ENCODE measurements at places on chromosomes 6 and 20. TPM values are rescaled to one million over a fixed set of nuclear protein-coding genes. Genes with fewer than 3 reads are reported as not detected.
A peak's percentile ranks its signal among the peaks of the same experiment; 100 is the strongest.

GRCh38 chr6:9810286-9810685, 604.6 kb downstream of the TFAP2A start:
- no peaks in the 10 kb centered on the region for H3K27me3 ChIP-seq
- H3K36me3 ChIP-seq, result peaks cover 5% of the 10 kb centered on the region
- H3K27ac ChIP-seq, result no peak overlapping the region
- H3K4me1 ChIP-seq, result no peaks in the 10 kb centered on the region
- no peak for DNase-seq

DNA sequence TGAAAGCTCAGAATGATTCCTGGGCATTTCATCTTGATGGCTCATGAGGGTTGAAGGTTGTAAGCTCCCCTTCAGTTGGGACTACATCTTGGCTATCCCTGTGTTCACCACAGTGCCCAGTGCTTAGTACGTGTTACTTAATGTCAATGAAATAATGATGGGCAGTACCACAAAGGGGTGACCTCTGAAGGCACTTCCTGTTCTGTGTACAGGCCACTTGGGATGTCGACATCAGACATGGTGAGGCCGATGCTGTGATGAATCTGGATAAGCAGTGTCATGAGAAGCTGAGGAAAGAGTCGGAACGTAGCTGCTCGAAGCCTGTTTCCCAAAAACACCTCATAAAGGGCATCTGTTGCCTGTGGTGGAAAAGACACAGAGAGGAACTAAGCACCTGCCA, 27.6 kb upstream of the RBL1 start:
- H3K27ac ChIP-seq, result no peak overlapping the region
- no peaks in the 10 kb centered on the region for H3K4me1 ChIP-seq
- no peak for DNase-seq
- no peaks in the 10 kb centered on the region for H3K36me3 ChIP-seq
- peaks cover 13% of the 10 kb centered on the region for H3K27me3 ChIP-seq
- H3K4me3 ChIP-seq, result no peak overlapping the region

The OCSTAMP gene
- not detected for total RNA-seq

The GPX5 gene
- not detected for total RNA-seq

The CAP2 gene
- total RNA-seq, result 66.0 TPM

GRCh38 chr6:122035173-122035572, 364.3 kb upstream of the HSF2 start:
- no peak overlapping the region for H3K27ac ChIP-seq
- H3K4me3 ChIP-seq, result no peak overlapping the region
- DNase-seq, result no peak
- H3K36me3 ChIP-seq, result no peaks in the 10 kb centered on the region

- peak overlapping the region; percentile 48 for H3K27ac ChIP-seq
- no peak overlapping the region for H3K4me3 ChIP-seq
- no peak for DNase-seq
- peaks cover 70% of the 10 kb centered on the region for H3K4me1 ChIP-seq
- peaks cover 3% of the 10 kb centered on the region for H3K27me3 ChIP-seq
- peaks cover 30% of the 10 kb centered on the region for H3K36me3 ChIP-seq
Observed at GRCh38 chr6:148460876-148461646, 118.4 kb downstream of the SASH1 start.

The PRR18 gene
- total RNA-seq, result not detected
